ENCODE measurements at places on chromosomes 2 and 18.
A peak's percentile ranks its signal among the peaks of the same experiment; 100 is the strongest.

DNA sequence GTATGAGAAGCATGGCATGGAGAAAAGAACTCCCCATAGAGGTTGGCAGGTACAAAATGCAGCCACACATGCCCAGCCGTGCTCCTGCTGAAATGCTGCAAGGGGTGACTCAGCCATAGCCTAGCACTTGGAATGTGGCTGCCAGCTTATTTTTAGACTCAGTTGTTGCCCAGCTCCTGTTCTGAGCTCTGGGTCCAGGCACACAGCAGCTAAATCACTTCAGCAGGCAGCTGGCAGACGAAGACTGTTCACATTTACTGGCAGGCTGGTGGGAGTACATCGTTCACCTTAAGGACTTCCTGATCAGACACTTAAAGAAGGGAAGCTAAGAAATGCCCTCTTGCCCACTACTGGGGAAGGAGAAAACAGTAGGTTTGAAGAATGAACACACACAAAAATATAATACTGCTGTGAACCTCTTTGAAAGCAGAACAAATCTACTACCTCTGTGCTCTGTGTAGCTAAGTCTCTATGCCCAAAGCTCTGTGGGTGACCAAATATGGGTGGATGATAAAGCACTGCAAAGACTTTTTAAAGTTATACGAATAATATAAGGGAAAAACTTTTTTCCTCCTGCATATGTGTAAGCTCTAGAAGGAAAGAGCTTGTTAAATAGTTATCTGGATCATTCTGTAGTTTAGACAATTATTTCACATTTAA, 146.1 kb downstream of the LNPK start:
- no peaks in the 10 kb centered on the region for H3K36me3 ChIP-seq
- no peaks in the 10 kb centered on the region for H3K27me3 ChIP-seq
- DNase-seq: peak; percentile 85
- peak overlapping the region; percentile 78 for H3K27ac ChIP-seq
- peak overlapping the region; percentile 11 for H3K4me3 ChIP-seq

- H3K4me1 ChIP-seq: no peaks in the 10 kb centered on the region
- no peak overlapping the region for H3K4me3 ChIP-seq
- no peak overlapping the region for H3K27ac ChIP-seq
- no peaks in the 10 kb centered on the region for H3K27me3 ChIP-seq
Measured at GRCh38 chr18:21522530-21522929, 78.0 kb downstream of the ESCO1 start.

DNA sequence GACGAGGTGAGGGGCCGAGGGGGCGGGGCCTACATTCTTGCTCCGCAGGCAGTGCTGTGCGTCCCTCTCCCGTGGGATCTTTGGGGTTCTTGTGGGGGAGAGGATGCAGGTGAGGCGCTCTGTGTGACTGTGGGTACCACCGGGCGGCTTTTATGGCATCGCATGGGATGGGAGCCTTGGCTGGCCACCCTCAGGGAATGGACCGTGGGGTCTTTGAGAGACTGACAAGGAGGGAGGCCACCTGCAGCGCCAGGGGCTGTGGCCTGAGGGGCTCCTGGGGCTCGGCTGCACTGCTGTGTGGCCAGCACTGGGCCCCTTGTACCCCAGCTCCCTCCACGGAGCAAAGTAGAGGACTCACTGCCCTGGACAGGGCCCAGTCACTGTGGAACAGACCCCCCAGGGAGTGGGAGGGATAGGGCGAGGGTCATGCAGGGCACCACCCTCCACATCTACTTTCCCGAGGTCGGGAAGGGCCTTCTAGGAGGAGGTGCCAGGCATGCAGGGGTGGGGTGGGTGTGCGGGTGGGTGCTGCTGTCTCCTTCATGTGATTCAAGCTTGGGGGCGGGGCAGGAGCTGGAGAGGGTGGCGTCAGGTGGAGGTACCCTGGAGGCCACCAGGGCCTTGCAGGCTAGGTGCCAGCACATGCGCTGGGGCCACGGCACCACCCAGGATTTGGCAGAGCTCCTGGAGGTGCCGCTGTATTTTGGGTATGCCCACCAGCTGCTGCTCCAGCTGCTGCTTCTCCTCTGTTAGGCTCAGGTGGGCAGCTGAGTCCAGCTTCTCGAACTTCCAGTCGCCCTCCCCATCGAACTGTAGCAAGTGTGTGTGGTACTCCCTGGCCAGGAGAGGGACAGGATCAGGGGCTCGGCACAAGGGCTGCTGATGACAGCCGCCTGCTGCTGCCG, 1072.4 kb downstream of the RPIA start:
- H3K27me3 ChIP-seq: peaks cover 57% of the 10 kb centered on the region
- H3K36me3 ChIP-seq: no peaks in the 10 kb centered on the region
- H3K4me3 ChIP-seq: no peak overlapping the region
- peak; percentile 69 for DNase-seq
- no peak overlapping the region for H3K27ac ChIP-seq

DNA sequence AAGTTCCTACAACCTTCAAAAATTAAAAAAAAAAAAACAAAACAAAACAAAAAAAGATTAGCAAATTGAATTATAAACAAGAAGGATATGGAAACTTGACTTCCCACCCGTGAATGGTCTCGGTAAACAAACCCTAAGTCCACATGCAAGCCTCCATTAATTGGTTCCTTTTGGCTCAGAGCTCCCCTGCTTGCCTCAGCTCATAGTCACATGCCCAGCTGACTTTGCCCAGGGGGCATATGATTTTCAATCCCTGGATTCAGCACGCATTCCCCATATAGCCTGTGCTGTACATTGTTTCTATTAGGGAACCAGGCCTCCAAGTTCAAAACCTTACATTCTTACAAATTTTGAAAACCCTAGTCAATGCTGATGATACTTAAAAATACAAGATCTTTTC, 95.0 kb downstream of the PID1 start:
- no peak for DNase-seq
- H3K36me3 ChIP-seq: no peaks in the 10 kb centered on the region
- H3K27ac ChIP-seq: no peak overlapping the region
- no peak overlapping the region for H3K4me3 ChIP-seq
- no peaks in the 10 kb centered on the region for H3K27me3 ChIP-seq
- H3K4me1 ChIP-seq: no peaks in the 10 kb centered on the region
